ENCODE measurements at places on chromosomes 1 and 21. TPM values are rescaled to one million over a fixed set of nuclear protein-coding genes. Genes with fewer than 3 reads are reported as not detected.

HRNR gene
- total RNA-seq: not detected

PPP1R8 gene
- 39.0 TPM for total RNA-seq

ZFYVE9 gene
- total RNA-seq: 34.7 TPM

KRTAP13-2 gene
- not detected for total RNA-seq

OLFML3 gene
- 39.5 TPM for total RNA-seq

LIN28A gene
- total RNA-seq: not detected

TRIM67 gene
- total RNA-seq: under 0.01 TPM

KRTAP6-1 gene
- total RNA-seq: not detected

LCE3D gene
- total RNA-seq: not detected

SLX9 gene
- 7.5 TPM for total RNA-seq

NLRP3 gene
- total RNA-seq: 5.7 TPM

CCDC181 gene
- not detected for total RNA-seq

DENND2C gene
- total RNA-seq: 2.4 TPM

LAX1 gene
- 1.3 TPM for total RNA-seq

Data from subcutaneous adipose tissue (tissue), 4 donors.